ENCODE measurements at places on chromosomes 12 and 14.

GRCh38 chr12:11771895-11772502 lies 122.5 kb downstream of the ETV6 start:
- DNase-seq, result no peak

GRCh38 chr14:93008381-93008780 lies 85.4 kb downstream of the CHGA start:
- no peak for DNase-seq

DNA sequence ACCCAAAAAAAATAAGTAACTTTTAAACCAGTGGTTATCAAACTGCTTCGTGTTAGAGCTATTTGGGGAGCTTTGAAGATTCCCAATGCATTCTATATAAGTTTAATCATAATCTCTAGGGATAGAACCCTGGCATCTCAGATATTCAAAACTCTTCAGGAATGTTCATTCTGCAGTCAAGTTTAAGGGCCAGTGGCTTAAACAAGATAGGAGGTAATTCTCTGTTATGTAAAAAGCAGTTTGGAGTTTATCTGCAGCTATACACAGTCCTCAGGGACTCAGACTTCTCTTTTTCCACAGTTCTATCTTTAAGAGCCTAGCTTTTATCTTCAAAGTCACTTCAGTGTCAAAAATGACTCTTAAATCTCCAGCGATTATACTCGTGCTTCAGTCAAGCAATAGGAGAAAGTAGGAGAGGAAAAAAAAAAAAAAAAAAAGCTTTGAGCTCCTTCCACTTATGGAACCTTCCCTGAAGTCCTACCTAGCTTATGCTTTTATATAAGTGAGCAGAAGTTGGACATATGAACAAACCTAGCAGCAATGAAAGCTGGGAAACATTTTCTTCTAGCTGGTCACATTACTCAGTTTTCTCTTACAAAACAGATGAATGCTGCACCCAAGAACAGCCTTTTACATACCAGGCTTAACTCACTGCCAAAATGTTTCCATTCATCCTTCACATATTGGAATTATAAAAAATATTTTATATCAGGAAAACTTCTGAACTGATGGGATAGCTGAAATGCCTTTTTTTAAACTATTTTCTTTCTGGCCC lies 302.8 kb downstream of the FSCB start:
- DNase-seq, result no peak

DNA sequence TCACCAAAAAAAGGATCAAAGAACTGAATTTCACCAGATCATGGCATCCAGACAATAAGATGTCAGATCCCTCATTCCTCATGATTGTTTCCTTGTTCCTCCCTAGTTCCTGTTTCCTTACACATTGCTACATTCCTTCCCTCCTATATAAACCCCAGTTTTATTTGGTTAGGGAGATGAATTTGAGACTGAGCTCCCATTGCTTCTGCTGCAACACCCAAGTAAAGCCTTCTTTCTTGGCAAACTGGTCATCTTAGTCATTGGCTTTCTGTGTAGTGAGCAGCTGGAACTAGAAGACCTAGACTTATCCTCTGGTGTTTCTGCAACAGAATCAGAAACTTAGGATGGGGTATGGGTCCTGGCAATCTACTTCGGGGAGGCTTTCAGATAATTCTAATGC lies 217.9 kb downstream of the NOVA1 start:
- no peak for DNase-seq

- no peak for DNase-seq
Observed at GRCh38 chr14:104776961-104777807, 18.4 kb downstream of the AKT1 start.

Measured in stimulated activated CD4-positive, alpha-beta T cell treated with anti-CD3 and anti-CD28 coated beads, Interleukin-4, amount 100 ng/mL, for 48 hours (primary cell).